Skin of body (tissue), 3 donors: ENCODE measurements at places on chromosomes 16 and 17. TPM values are rescaled to one million over a fixed set of nuclear protein-coding genes. Genes with fewer than 3 reads are reported as not detected.

DNA sequence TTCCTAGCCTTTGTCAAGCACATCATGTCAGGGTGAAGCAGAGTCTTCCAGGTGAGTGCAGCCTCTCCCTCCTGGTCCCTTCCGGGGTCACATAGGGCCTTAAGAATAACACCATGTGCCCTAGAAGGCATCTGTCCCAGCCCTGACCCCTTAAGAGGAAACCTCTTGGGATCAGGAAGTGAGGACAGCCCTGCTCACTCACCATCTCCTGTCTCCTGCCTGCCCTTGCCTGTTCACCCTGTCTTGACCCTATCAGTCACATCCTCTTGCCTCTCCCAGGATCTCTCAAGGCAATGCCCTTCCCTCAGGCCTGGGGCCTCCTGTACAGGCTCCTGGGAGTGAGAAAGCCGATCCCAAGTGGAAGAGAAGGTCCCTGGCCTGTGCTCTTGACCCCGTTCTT, 13.9 kb downstream of the MYL4 start:
- DNase-seq: no peak

GRCh38 chr16:69166221-69166833, 20.6 kb upstream of the SNTB2 start:
- no peak for DNase-seq

- DNase-seq: no peak
Measured at GRCh38 chr16:6104428-6104827, 1006.8 kb upstream of the EEF2KMT start.

Gene VMO1
- total RNA-seq: 1.6 TPM

Gene HEATR9
- not detected for total RNA-seq

Gene PIK3R5
- 2.1 TPM for total RNA-seq
